ENCODE measurements at places on chromosomes 2 and 18.

DNA sequence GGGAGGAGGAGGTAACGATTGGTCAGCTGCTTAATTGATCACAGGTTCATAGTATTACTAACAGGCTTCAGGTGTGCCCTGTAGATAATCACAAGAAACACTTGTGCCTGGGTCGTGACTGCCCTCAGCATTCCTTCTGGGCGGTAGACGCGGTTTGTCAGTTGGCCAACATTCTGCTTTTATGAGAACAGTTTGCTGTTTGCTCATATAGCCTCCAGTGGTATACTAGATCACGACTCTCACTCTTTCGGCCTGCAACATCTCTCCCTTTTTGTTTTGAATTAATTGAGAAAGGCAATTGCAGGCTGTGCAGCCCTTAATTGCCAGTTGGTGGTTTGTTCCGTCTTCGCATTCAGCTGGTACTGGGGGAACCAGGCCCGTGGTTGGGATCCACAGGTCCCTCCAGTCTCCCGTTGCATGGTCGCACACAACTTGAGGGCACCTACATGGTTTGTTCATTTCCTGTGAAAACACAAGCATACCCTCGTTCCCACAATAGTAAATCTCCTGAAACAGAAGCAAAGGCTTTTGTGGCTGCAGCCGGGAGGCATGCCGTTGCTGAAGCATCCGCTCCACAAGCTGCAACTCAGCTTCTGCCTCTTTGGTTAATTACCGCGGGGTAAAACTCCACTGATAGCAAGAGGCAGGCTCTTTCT, 30.3 kb upstream of the GPR17 start:
- no peak for ATAC-seq

- ATAC-seq, result no peak
These were observed 239.4 kb upstream of the SKOR2 start for GRCh38 chr18:47490882-47491281.

GRCh38 chr2:20576598-20577115, 74.2 kb downstream of the HS1BP3 start:
- ATAC-seq, result no peak

- no peak for ATAC-seq
These were observed 301.6 kb upstream of the STON1 start for GRCh38 chr2:48228345-48228684.

- ATAC-seq, result no peak
These were observed 235.5 kb downstream of the THSD7B start for GRCh38 chr2:137000811-137001210.

GRCh38 chr2:165058476-165059265, 103.3 kb upstream of the SLC38A11 start:
- ATAC-seq, result no peak

GRCh38 chr2:6914828-6915227, 2.4 kb upstream of the RNF144A start:
- ATAC-seq, result peak; percentile 19

DNA sequence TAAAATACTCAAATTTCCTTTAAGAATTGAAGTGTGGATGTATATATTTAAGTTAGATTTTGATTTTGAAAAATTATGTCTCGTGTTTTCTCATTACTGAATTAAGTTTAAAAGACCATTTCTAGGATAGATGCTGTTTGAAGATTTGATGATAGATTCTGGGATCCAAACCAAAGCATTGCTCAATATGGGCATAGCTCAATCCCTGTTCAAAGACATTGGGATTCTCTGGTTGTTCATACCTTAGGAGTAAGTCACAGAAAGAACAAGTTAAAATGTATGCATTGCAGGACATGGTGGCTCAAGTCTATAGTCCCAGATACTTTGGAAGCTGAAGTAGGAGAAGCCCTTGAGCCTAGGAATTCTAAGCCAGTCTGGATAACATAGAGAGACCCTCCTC, 622.3 kb downstream of the ADCYAP1 start:
- ATAC-seq, result no peak

GRCh38 chr18:56748698-56749268, 97.6 kb downstream of the WDR7 start:
- ATAC-seq, result 0 out of 3 replicates have a peak, but pooled peaks have one; percentile 40

DNA sequence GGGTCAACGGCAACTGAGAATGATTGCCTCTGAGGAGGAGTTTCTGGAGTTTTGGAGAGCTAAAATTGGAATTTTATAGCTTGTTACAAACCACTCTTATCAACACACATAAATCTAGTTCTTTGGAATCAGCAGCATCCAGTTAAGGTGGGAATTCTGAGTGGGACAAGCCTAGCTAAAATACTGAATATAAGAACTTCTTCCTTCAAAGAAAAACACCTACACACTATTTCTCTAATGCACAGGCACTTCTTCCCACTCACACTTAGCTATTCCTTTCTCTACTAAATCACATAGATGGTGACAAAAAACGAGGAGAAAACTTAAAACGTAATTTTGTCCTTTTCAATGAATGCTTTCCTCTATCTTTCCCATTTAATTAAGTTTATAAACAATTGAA, 43.4 kb downstream of the FAM98A start:
- ATAC-seq, result no peak

- ATAC-seq, result no peak
These were observed 28.5 kb upstream of the ALPP start for GRCh38 chr2:232349946-232350635.

GRCh38 chr2:36740061-36740460, 43.6 kb downstream of the VIT start:
- ATAC-seq, result no peak

DNA sequence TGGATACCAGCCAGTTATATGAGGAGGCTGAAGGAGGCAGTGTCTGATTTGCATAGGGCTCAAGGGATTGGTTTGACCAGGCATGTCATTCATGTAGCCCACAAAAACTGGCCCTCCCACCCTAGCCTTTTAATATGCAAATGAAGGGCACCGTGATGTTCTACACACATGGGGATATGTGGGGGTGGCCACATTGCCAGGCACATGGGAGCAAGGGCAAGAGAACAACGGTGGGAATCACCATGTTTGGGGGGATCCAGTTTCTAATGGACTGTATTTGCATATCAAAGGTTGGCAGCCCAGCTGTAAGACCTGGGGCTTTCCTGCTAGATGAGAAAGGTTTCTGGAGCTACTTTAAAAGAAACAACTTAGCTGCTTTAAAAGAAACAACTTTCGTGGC, 65.1 kb upstream of the SLC25A52 start:
- no peak for ATAC-seq

DNA sequence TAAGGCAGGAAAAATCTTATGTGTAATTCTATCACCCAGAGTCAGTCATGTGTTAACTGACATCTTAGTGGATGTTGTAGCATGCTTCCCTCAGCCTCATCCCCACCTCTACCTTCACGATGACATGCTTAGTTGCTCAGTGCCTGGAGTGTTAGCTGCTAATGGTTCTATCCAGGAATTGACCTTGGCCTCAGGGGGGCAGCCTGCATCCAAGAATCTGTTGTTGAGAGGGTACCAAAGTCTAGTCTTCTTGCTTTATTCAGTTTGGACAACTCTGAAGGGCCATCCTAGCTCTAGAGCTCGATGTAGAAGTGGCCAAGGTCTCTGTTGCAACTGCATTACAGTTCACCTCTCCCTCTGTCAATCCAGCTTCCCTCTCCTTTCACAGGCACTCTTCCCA, 61.2 kb downstream of the ACYP2 start:
- ATAC-seq, result peak; percentile 92

DNA sequence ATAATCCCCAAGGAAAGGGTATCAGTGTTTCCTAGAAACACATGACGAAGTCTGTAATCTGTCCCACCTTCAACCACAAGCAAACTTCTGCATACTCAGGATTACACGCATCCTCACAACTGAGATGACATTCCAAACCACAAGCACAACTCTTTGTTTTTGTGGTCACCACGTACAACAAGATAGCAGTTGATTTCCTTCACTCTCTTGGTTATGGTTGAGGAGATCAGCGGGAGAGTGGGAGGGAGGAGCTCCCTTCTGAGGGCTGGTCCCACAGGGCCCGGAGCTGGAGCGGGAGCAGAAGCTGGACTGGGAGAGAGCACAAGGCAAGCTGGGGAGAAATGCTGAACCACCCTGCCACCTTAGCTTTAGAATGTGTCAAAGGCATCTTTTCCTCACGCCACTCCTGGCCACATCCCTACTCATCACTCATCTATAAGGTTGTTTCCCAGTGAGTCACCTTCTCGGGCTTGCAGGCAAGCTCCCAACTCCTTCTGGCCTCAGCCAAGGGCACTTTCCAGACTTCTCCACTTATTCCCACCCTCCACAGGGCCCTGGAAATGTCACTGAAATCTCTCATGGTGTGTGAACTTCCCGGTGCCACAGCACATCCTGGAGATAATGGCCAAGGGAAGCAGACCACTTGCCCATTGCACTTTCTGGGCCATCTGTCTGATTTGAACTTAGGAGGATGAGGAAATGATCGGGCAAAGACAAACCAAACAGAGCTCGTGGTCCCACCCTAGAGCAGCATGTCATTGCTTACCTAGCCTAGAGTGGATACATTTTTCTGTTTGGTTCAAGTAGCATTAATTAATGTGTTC, 98.9 kb upstream of the LGALSL start:
- ATAC-seq, result peak; percentile 10

GRCh38 chr18:11266781-11267480, 117.6 kb upstream of the PIEZO2 start:
- no peak for ATAC-seq

- peak; percentile 99 for ATAC-seq
These were observed 56.9 kb downstream of the COL4A4 start for GRCh38 chr2:227106845-227107759.

DNA sequence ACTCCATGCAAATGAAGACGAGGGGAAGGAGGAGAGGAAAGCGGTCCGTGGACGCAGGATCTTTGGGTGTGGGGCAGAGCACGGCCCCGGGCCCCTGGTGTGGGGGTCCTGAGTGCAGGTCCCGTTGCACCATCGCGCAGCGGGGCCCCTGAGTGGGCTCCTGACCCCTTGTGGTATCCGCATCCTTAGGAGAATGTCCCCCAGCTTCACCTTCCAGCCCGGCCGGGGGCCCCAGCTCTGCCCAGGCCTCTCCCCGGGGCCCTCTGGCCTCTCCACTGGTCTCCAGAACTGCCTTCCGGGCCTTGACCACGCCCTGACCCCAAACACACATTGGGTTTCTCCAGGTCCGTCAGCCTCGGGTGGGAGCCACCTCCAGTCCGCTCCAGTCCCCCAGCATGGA, 431.8 kb upstream of the SALL3 start:
- ATAC-seq, result no peak

DNA sequence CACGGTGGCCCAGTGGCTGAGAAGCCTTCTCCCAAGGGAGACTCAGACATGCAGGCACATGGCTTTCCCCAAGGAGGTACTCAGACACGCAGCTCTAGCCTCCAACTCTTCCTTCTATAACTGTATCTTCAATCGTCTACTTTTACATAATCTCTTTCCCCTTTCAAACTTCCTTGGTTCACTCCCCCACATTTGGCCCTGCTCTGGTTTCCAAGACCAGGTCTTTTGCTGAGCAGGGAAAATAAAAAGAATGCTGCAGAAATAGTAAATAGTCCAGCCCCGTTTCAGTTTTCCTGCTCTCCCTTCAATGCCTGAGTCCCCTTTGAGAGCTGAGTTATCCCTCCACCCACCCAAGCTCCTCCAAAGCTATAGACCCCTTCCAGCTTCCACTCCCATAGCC, 635.0 kb downstream of the ARHGAP15 start:
- ATAC-seq, result no peak

DNA sequence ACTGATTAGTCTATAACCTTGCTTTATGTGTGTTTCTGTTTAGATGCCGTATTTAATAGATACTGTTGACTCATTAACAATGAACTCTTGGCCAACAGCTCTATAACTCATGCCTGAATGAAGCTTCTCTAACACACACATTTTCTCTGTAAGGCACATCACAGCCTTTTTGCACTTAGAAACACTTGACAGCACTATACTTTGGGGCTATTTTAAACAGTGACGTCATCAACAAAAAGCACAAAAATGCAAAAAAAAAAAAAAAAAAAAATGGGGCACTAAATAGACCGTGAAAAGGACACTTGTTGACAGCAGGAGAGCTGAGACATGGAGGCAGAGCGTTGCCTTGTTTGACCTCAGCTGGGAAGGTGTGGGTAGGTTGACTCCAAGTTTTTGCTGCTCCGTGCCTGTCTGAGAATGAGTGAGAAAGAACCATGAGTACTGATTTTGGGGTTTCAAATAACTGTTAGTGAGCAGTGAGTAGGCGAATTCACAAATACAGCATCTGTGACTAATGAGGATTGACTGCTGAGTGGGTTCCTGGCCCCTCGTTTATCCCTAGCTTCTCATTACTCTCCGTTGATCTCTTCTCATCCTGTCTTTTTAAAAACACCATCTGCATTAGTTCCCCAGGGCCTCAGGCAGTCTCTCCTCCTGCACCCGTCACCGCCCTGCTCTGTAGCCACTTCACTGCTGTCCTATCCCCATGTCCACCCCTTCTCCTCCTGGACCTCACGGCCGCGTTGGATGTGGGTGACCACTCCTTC, 24.4 kb downstream of the SPP2 start:
- no peak for ATAC-seq

GRCh38 chr2:119792907-119793312, 33.2 kb downstream of the PTPN4 start:
- no peak for ATAC-seq

GRCh38 chr18:72820571-72820970, 47.2 kb downstream of the NETO1 start:
- ATAC-seq, result no peak

DNA sequence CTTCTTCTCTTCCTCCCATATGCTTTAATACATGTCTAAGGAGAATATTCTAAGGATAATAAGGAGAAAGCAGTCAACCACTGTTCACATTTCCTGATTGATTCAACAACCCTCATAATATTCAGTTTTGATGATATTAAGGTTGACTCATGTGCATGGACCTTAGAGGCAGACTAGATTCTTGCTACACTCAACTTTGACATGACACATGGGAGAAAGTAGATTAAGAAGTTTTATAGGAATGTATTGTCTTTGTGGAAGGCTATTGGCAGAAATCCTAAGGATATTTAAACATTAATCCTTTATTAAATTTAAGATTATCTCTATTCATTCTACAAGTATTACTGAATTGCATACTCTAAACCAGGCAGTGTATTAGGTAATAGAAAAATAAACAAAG, 309.1 kb upstream of the CYRIA start:
- ATAC-seq, result no peak

DNA sequence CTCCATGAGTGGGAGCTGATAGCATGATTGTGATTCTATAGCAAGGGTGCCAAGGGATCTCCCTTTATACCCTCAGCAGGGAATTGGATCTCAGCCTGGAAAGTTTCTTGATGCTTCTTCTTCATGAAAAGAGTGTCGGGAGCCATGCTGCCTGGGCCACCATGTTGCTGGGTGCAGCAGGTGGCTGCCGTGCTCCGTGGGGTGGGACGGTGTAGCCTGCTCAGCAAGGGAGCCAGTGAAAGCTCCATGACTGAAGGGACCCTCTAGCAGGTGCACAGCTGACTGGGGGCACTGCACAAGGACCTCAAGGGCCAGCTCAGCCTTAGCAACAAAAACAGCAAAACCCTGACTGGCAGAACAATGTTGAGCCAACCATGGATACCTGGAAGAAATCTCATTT, 368.9 kb upstream of the HS6ST1 start:
- no peak for ATAC-seq

DNA sequence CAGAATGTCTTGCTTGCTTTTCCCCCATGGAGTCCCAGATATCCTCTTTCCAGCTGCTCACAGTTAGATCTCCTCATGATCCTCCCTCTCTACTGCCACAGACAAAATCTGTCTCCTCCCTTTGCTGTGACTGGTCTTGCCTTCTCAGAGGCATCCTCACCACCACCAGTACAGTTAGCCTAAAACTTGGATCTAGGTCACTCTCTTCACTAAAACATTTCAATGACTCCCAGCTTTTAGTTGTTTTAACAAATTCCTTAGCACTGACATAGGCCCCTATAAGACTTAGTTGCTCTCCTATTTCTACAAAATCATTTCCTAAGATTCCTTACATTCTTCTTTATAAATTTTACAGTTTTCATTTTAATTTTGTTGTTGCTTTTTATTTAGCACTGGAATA, 734.2 kb upstream of the CHAC2 start:
- ATAC-seq, result no peak

GRCh38 chr2:218733171-218734021, 22.8 kb downstream of the TTLL4 start:
- ATAC-seq, result no peak

All from SK-N-SH treated with all-trans-retinoic acid at 6 μM for 48 hours (cell line).